ENCODE measurements at places on chromosomes 3 and 15. TPM values are rescaled to one million over a fixed set of nuclear protein-coding genes. Genes with fewer than 3 reads are reported as not detected.

Gene RNU5B-1
- total RNA-seq = 51.0 TPM

Gene GRM2
- total RNA-seq = not detected

Gene SST
- total RNA-seq = not detected

Gene DNAH12
- total RNA-seq = 0.09 TPM

Gene PCOLCE2
- total RNA-seq = 66.6 TPM

Gene C3orf85
- not detected for total RNA-seq

Gene ZNF592
- 26.9 TPM for total RNA-seq

Gene DYNLT2B
- total RNA-seq = 4.3 TPM

Gene ATG7
- 16.9 TPM for total RNA-seq

Gene TRH
- not detected for total RNA-seq

Gene DPPA4
- not detected for total RNA-seq

Gene PLD1
- 51.4 TPM for total RNA-seq

Gene PRR20G
- not detected for total RNA-seq

Gene RASGRP1
- total RNA-seq = 0.19 TPM

Gene TF
- total RNA-seq = 0.64 TPM

Gene CELF6
- total RNA-seq = 0.62 TPM

Gene COL8A1
- 14.6 TPM for total RNA-seq

Gene GOLGA8R
- 2.8 TPM for total RNA-seq

Gene ROBO2
- 0.80 TPM for total RNA-seq

Gene HAUS2
- total RNA-seq = 13.4 TPM

Gene NMB
- total RNA-seq = 3.1 TPM

Data from heart right ventricle (tissue), 16 donors.